ENCODE measurements at places on chromosomes 12 and 14.
A peak's percentile ranks its signal among the peaks of the same experiment; 100 is the strongest.

- peak; percentile 70 for DNase-seq
Measured at GRCh38 chr12:44774815-44775411, 101.2 kb downstream of the NELL2 start.

DNA sequence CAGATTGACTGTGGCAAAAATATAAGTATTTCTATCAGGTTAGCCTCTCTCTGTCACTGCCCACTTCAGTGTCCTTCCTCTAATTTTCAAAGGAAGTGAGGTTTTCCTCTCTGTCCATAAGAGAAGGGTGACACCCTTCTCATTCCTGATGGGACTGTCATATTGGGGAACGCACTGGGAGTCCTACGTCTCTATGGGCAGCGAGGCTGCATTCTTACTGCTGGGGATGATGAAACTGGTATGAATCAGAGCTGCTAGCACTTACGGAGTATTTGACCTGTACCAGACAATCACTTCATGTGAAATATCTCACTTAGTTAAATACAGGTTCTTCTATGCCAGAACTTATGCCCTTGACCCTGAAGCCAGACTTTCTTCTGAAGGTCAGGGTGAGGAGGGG is 436.3 kb downstream of the DPF3 start:
- no peak for DNase-seq

GRCh38 chr12:27342536-27342935 is 9.9 kb downstream of the BMAL2 start:
- no peak for DNase-seq

GRCh38 chr14:22255017-22255950 is 333.7 kb downstream of the DAD1 start:
- no peak for DNase-seq

DNA sequence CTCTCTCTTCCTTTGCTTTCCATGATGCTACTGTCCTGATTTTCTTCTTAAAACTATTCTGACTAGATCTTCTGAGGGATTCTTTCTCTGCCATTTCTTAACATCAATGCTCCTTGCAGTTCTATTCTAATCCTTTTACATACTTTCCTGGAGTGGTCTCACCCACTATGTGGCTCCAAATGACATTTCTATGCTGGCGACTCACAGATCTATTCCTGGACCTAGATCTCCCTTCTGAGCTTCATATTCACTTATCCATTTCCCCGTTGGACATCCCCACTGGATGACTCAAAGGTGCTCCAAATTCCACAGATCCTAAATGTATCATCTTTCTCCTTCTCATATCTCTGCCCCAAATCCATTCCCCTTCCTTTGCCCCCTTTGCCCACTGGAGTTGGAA is 4.1 kb downstream of the TEP1 start:
- DNase-seq, result no peak

- no peak for DNase-seq
Measured at GRCh38 chr14:103544388-103545218, 15.6 kb downstream of the TRMT61A start.

DNA sequence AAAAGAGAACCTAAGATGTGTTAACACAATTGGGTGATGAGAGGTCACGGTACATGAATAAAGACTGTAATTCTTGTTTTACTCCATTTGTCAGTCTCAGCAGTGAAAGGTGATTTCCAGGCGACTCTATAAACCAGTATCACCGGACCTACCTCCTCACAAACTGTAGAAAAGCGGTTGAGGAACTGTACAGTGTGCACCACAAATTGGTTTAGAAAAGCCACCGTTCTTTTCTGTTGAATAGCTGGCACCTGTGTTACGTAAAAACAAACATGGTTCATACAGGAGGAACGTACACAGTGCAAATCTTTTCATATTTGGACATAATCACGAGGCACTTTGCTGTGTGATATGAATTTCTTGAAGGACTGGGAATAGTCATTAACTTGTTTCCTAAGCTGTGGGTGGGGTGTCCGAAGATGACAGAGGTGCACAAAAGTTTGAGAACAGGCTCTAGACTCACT is 663 bp downstream of the WASHC3 start:
- DNase-seq, result no peak

DNA sequence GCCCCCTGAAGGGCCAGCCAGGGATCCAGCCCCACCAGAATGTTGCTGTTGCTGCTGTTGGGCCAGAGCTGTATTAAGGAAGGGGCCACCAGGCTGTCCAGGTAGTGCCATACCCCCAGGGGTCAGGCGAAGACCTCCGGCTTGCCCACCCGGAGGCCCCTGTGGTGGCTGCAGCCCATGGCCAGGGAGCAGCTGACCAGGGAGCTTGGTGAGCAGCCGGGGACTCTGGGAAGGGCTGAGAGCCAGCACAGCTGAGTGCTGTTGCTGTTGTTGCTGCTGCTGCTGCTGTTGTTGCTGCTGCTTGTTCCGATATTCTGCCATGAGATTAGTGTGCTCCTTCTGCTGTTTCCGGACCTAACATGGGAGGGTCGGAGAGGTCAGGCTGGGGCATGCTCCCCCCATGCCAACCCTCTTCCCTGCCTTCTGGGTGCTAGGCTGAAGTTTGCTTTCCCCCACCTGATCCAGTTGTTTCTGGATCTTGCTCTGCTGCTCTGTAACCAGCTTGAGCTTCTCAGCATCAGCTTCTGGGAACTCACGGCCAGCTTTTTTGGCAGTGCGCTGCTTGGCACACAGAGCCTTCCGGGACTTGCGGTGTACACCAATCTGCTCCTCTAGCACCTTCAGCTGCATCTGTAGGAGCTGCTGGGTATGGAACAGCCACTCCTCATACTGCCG is 15.2 kb upstream of the PRKAG1 start:
- no peak for DNase-seq

GRCh38 chr14:21219120-21219519 is 50.1 kb downstream of the HNRNPC start:
- DNase-seq, result no peak

DNA sequence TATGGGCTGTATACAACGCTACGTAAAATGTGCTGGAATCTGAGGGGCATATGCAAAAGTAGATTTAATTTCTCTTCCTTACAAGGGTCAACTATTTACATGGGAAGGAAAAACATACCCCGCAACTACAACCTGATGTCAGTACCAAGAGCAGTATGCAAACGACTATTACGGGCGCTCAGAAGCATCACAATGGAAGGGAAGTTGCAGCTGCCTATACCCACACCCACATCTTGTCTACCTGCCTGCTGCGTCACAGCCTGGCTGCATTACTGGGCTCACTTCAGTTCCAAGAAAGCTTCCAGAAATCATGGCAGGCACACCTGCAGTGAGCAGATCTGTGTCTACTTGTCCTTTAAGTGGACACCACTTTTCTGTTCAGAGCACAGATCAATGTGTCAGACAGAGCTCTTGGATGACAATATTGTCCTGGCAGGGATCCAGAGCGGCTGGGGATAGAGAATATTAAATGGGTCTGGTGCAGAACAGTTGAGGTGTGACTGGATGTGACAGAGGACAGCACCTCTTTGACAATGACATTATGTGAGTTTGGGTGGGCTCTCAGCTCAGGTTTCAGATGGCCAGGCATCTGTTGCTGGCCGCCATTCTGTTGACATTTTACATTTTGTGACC is 41.5 kb upstream of the GNG2 start:
- no peak for DNase-seq

DNA sequence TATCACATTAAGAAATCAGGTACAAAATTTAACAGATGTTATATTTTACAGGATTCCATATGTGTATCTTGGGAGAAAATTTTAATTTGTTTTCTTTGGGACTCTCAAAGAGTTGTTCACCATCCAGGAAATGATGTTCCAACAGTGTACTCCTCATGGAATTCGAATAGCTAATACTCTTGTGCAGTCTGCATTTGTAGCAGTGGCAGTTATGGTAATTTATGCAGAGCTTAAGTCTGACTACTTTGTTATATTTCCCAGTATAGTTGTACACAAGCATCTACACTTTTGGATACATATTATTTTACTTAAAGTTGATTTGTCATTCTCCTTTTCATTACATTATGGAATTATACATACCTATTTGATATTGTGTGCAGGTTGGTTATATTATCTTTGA is 436.7 kb upstream of the FBXO33 start:
- no peak for DNase-seq

- peak; percentile 28 for DNase-seq
Measured at GRCh38 chr14:97299661-97300060, 502.5 kb downstream of the VRK1 start.

DNA sequence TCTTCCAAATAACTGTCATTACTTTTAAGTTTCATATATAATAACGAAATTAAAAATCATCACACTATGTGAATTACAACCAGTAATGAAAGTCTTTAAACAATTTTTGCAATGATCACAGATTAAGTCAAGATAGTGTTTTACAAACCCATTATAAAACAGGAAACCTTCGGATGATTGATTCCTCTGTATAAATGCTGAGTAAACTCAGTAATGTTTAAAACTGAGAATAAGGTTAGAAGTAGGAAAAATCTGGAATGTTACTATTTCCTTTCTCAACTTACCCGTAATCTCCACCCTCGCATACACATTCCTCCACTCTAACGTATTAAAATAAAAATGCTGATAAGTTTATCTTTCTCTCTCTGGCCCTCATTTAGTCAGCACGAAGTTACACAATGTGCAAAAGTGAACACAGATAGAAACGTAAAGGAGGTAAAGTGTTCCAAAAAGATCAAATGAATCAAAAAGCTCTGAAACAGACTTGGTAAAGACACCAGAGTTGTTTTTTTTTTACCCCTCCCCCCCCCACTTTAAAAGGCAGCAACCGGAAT is 1.6 kb downstream of the ZFC3H1 start:
- DNase-seq, result no peak

- DNase-seq, result no peak
Measured at GRCh38 chr12:15613981-15614380, 175.2 kb downstream of the EPS8 start.

DNA sequence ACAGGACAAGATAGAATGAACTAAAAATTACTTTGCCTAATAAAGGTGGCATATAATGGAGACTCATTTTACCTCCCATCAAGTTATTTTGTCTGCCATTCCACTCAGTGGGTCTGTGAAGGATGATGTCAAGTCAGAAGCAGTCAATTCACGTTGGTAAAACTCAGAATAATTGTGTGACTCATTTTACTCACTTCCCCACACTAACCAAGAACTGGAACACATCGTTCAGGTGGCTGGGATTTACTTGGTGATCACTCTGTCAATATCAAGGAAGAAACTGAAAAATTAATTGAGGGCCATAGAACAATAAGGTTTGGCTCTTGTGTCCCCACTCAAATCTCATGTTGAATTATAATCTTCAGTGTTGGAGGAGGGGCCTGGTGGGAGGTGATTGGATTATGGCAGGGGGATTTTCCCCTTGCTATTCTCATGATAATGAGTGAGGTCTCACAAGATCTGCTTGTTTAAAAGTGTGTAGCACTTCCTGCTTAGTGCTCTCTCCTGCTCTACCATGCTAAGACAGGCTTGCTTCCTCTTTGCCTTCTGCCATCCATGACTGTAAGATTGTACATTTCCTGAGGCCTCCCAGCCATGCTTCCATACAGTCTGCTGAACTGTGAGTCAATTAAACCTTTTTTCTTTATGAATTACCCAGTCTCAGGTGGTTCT is 35.7 kb upstream of the GTF2A1 start:
- no peak for DNase-seq

DNA sequence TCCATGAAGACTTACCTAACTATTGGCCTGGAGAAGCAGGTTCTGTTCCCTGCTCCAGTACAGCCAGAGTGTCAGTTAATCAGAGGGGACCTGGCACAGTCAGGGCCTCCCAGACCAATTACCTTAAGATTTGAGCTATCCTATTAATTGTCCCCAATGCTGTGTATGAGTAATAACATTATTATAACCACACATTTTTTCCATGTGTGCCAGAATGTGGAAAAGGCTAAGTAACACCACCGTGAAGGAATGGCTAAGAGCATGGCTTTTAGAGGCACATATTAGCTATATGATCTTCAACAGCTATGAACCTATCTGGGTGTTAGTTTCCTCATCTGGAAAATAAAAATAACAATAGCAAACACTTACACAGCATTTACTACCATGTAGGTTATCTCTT is 111.1 kb upstream of the RAP1B start:
- no peak for DNase-seq

DNA sequence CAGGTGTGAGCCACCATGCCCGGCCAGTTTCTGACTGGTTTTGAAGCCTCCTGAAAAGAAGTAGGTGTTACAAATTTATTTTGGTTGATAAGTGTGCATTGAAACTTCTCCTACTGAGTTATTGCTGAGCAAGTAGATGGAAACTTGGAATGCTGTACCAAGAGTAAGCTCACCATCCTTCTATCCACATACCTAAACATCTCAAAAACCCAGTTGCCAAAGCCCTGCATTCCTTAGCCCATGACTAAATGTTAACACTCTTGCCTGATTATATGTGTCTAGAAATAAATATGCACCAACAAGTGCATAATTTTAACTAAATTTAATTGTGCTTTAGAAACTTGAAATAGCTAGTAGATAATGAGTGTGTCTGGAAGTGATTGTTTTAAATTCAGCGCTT is 357.8 kb downstream of the DUSP6 start:
- DNase-seq, result no peak

- DNase-seq, result no peak
Measured at GRCh38 chr12:130793554-130793849, 45.5 kb downstream of the STX2 start.

DNA sequence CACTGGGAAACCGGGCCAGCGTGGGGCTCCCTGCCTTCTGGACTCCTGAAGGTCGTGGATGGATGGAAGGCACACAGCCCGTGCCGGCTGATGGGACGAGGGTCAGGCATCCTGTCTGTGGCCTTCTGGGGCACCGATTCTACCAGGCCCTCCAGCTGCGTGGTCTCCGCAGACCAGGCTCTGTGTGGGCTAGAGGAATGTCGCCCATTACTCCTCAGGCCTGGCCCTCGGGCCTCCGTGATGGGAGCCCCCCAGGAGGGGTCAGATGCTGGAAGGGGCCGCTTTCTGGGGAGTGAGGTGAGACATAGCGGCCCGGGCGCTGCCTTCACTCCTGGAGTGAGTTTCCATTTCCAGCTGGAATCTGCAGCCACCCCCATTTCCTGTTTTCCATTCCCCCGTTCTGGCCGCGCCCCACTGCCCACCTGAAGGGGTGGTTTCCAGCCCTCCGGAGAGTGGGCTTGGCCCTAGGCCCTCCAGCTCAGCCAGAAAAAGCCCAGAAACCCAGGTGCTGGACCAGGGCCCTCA is 26.9 kb downstream of the HIP1R start:
- no peak for DNase-seq

DNA sequence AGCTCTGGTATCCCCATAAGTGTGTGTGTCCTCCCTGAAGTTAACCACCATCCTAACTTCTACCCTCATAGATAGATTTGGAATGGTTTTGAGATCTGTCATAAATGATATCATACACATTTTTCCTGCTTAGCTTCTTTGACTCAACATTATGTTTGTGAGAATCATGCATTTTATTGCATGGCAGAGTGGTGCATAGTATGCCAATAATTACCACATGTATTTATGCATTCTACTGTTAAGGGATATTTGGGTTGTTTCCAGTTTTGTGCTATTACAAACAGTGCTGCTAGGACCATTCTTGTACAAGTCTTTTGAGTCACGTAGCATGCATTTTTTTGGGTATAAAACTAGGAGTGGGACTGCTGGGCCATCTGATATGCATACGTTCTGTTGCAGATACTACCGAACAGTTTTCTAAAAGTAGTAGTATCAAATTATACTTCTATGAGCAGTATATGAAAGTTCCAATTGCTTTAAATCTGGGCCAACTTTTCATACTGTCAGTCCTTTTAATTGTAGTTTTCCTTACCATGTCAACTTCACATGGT is 13.4 kb downstream of the GRIP1 start:
- DNase-seq, result no peak

GRCh38 chr12:8499616-8500015 is 13.7 kb upstream of the CLEC4D start:
- DNase-seq, result no peak

- DNase-seq, result no peak
Measured at GRCh38 chr12:11460343-11461023, 65.1 kb upstream of the PRB2 start.

All from stimulated activated CD4-positive, alpha-beta T cell treated with anti-CD3 and anti-CD28 coated beads, Interleukin-2, amount 100 ng/mL, for 24 hours (primary cell).